ENCODE measurements at places on chromosomes 2 and 18. TPM values are rescaled to one million over a fixed set of nuclear protein-coding genes. Genes with fewer than 3 reads are reported as not detected.

The PRKAG3 gene
- polyA plus RNA-seq: not detected

The RAB6C gene
- 0.02 TPM for polyA plus RNA-seq

The RAMP1 gene
- 4.0 TPM for polyA plus RNA-seq

The ARMC9 gene
- polyA plus RNA-seq: 3.6 TPM

The PROM2 gene
- polyA plus RNA-seq: 82.4 TPM

The CCDC74B gene
- polyA plus RNA-seq: 1.0 TPM

The OSR1 gene
- 1.1 TPM for polyA plus RNA-seq

The C2orf78 gene
- polyA plus RNA-seq: not detected

The SCYGR2 gene
- polyA plus RNA-seq: not detected

The SERPINB5 gene
- 174 TPM for polyA plus RNA-seq

The MOGAT1 gene
- not detected for polyA plus RNA-seq

The FBXO48 gene
- 0.44 TPM for polyA plus RNA-seq

The SERPINB13 gene
- 228 TPM for polyA plus RNA-seq

The ST8SIA3 gene
- not detected for polyA plus RNA-seq

The SPP2 gene
- polyA plus RNA-seq: not detected

The SULT1C2 gene
- polyA plus RNA-seq: not detected

The CD8B gene
- polyA plus RNA-seq: 1.6 TPM

The LCT gene
- 0.01 TPM for polyA plus RNA-seq

The HDLBP gene
- 197 TPM for polyA plus RNA-seq

The ASXL2 gene
- polyA plus RNA-seq: 2.7 TPM

The CFAP65 gene
- polyA plus RNA-seq: 0.01 TPM

The FAM110C gene
- 31.1 TPM for polyA plus RNA-seq

The PTGR3 gene
- polyA plus RNA-seq: 10.8 TPM

The AMER3 gene
- not detected for polyA plus RNA-seq

The SH3RF3 gene
- polyA plus RNA-seq: 1.3 TPM

Data from esophagus (tissue), 2 donors.